Hypothalamus (tissue), 51 donors: ENCODE measurements at places on chromosomes 1 and 21.

DNA sequence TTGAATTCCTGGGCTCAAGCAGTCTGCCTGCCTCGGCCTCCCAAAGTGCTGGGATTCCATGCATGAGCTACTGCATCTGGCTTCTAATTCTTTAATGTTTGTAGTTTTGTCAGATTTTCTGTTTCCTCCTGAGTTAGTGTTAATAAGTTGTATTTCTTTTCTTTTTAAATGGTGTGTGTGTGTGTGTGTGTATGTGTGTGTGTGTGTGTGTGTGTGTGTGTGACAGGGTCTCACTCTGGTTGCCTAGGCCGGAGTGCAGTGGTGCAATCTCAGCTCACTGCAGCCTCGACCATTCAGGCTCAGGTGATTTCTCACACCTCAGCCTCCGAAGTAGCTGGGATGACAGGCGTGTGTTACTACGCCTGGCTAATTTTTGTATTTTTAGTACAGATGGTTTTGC is 50.2 kb downstream of the ADARB1 start:
- no peak for DNase-seq

DNA sequence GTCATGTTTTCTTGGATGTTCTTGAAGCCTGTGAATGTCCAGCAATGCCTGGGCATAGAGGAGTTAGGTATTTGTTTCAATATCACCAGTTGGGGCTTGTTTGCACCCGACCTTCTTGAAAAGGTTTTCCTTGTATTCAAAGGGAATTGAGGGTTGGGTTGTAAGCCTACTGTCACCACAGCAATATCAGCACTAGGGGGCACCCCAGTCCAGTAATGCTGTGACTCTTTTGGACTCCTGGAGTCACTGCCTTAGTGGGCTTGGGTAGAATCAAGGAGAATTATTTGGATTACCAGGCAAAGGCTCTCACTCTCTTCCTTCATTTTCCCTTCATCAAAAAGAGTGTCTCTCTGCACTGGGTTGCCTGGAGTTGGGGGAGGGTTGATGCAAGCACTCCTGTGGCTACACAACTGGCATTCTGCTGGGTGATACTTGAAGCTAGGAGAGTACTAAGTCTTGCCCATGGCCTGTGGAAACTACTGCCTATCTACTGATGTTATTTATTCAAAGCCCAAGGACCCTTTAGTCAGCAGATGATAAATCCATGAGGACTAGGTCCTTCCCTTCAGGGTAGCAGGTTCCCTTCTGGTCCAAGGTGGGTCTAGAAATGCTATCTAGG is 34.5 kb downstream of the OR10R2 start:
- DNase-seq = no peak

DNA sequence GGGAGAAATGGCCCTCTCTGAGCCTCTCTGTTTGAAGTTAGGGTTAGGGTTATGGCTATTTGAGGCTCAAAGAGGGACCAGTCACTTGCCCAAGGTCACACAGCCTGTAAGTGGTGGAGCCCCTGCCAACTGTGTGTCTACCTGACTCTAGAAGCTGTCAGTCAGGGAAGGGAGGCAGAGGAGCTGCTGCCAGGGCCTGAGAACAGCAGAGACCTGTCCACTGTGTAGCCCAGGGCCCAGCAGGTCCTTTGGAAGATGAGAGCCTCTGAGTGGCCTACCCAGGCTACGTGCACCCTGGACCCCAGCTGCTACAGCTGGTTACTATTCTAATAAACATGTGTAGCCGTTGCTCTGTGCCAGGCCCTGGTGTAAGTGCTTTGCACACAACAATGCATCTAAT is 15.1 kb upstream of the EDN2 start:
- DNase-seq = no peak

DNA sequence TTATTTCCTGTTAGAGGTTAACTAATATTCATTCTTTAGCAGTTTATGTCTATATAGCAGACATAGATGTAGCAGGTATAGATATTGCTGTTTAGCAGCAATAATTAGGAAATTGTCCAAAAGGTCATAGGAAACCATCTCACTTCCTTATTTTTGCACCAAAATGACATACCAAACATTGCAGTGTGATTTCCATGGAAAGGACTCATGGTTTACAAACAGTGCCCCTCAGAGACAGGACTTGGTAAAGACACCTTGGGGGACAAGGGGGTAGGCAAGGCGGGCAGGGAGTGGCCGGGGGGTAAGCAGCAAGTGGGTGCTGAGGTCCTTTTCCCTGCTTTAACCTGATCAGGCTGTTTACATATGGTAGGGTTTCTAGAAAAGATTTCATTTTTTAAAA is 30.5 kb downstream of the BATF3 start:
- DNase-seq = no peak

- DNase-seq = peak; percentile 63
Measured at GRCh38 chr1:36386265-36387140, 779 bp upstream of the STK40 start.

GRCh38 chr1:58454385-58454784 is 92.1 kb downstream of the OMA1 start:
- no peak for DNase-seq

GRCh38 chr1:184747089-184747955 is 7.3 kb downstream of the EDEM3 start:
- DNase-seq = no peak

GRCh38 chr1:112505878-112506277 is 2.9 kb upstream of the WNT2B start:
- no peak for DNase-seq

- DNase-seq = no peak
Measured at GRCh38 chr21:45496968-45497845, 45.0 kb downstream of the SLC19A1 start.

- no peak for DNase-seq
Measured at GRCh38 chr1:219883400-219884332, 44.7 kb downstream of the SLC30A10 start.

- DNase-seq = no peak
Measured at GRCh38 chr1:10852486-10852885, 56.0 kb upstream of the CASZ1 start.

DNA sequence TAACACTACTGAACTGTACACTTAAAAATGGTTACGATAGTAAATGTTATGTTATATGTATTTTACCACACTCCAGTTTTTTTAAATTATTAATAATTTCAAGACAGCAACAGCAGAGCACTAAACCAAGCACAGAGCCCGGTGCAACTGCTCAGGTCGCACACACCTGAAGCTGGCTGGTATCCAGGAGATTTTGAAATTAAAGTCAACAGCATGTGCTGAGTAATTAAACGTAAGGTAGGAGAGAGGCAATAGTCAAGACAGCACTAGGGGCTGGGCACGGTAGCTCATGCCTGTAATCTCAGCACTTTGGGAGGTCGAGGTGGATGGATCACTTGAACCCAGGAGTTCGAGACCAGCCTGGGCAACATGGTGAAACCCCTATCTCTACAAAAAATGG is 35.1 kb upstream of the SLC30A10 start:
- DNase-seq = no peak

DNA sequence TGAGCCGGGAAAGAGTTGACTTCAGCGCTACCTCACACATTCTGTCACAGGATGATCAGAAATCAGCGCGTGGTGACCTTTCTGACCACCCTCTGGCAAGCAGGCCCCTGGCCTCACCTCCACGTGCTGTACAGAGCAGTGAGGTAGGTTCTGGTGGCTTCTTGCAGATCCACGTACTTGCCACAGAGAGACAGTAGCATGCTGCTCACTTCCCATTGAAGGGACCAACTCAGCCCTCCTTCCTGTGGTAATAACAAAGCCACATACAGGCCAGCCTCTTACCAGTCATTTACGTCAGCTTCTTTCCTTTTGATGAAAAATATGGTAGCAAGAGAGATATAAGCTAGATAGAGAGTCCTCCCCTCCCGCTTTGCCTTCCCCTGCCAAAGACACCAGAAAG is 200.7 kb downstream of the CHRM3 start:
- no peak for DNase-seq

DNA sequence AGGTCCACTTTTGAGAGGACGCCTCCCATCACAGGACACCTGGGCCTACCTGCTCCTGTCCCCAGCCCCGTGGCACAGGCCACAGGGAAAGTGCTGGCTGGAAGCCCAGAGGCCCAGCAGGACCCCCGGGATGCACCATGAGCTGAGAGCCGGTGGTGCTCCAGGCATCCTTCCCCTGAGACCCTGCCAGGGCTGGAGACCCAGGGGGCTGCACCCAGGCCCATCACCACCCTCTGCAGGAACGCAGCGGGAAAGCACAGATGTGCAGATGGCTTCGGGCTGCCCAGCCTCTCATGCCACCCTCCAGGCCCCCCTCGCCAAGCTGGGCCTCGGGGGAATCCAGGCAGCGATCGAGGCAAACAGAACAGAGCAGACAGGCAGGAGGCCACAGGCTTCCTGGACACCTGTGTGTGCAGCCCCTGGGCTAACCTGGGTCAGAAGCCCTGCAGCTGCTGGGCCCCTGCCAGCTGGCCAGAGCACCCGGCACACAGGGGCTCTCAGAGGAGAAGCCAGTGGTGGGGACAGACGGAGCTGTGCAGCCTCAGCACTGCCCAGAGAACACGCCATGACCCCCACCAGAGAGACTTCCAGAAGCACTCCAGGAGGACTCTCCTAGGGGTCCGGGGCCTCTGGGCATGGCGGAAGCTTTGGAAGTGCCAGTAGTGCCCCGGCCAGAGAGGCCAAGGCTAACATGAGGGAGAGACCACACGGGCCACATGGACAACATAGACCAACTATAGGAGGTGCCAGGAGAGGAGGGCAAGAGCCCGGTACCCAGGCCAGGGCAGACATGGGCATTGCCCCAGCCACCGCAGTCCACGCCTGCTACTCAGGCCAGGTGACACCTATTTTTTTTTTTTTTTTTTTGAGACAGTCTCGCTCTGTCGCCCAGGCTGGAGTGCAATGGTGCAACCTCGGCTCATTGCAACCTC is 71.4 kb downstream of the ARHGEF16 start:
- no peak for DNase-seq

GRCh38 chr21:33069994-33070743 is at the start of gene OLIG1:
OLIG1 (plus strand) TSS chr21:33070141; CDS start chr21:33070247, 106 bp downstream.
- DNase-seq = peak; percentile 82

DNA sequence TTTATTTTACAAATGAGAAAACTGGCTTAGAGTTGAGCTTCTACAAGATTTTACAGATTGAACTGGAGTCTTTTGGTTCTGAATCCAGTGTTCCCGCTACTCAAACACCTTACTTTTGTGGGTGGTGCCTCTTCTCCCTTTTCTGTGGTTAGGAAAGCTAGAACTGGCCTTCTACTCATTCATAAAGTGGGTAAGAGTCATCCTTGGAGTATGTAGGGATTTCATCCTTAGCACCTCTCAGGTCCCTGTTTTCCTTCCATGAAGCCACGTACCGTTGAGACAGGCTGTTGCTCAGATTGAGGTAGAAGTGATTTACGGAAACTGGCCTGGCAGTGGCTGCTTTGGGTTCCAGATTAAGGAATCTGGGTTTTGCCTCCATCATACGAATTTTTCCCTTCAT is 35.8 kb downstream of the WNT4 start:
- no peak for DNase-seq

- DNase-seq = no peak
Measured at GRCh38 chr1:94739521-94740061, 80.6 kb upstream of the SLC44A3 start.

- peak; percentile 45 for DNase-seq
Measured at GRCh38 chr1:9494936-9495758, 44.1 kb upstream of the SLC25A33 start.

DNA sequence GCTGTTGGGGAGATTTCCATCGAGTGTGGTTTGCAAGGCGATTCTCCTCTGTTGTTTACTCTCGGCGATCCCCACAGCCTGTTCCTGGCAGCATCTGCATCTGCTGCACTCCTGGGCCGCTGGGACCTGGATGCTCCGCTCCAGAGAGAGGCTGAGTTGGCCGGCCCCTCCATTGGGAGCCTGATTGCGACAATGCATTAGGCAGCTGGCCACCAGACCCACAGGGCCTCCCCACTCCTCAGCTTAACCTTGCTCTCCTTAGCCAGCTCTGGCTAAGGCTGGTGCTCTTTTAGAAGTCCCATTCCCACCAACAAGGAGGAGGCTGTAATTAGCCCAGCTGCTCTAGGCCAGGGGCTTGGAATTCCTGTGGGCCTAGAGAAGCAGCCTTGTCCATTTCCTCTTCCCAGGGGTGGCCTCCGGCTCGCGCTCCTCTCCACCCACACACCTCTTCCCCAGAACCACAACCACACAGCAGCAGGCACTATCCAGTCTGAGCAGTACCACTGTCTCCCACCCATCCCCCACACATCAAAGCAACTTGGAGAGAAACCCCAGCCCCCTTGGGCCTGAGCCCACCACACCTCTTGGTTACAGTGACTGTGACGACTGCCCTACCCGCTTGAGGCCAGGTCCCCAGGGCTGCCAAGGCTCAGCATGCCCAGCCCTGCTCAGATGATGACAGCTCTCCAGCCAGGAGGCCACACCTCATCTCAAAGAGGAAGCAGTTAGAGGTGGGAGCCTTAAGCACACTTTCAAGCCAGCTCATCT is 193.8 kb upstream of the EDN2 start:
- no peak for DNase-seq
